ENCODE measurements at places on chromosomes 3 and 15.

- no peak for DNase-seq
Measured at GRCh38 chr3:12347301-12347700, 58.4 kb downstream of the PPARG start.

DNA sequence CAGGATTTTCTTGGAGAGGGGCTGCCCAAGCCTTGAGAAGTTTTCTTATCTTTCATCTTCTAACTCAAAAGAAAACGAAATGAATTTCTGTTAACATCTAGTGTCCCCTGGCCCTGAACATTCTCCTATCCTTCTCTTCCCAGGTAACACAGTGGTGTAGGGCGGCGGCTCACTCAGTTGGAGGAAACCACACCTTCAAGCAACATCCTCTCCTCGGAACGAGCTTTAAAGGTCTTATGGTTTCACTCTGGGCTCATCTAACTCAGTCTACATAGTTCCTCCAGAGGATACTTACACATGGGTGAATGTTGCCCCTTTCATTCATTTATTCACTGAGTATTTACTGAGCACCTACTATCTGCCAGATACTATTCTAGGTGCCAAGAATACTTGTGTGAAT is 31.0 kb upstream of the KLHL6 start:
- no peak for DNase-seq

- no peak for DNase-seq
Measured at GRCh38 chr3:196694941-196695848, 16.9 kb downstream of the CEP19 start.

- DNase-seq = no peak
Measured at GRCh38 chr15:74636984-74637383, 21.3 kb downstream of the CLK3 start.

- DNase-seq = no peak
Measured at GRCh38 chr3:188212308-188212969, 58.5 kb downstream of the LPP start.

DNA sequence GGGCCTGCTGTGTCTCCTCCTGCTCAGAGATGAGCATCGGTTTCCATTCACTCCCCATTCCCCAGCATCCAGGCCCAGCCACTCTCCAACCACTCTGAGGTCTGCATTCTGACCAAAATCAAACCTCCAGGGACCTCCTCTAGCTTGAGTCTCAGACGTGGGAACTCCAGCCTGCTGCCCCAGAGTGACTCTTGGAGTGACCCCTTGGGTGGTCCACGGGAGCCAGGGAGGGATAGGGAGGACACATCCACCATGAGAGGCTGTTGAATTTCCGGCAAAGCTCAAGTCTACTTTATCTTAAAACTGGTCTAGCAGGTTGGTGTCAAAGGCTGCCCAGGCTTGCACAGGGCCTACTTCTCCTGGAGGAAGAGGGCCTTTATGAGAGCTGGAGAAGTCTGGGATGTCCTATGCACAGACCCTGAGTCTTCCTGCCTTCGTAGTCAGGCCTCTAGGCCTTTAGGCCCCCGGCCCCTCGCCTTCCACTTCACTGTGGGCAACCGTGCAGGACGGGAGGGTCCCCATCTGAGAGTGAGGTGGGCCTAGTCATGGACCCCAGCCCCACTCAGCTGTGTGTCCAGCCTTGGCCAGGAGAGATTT is 8.9 kb downstream of the CISH start:
- no peak for DNase-seq

DNA sequence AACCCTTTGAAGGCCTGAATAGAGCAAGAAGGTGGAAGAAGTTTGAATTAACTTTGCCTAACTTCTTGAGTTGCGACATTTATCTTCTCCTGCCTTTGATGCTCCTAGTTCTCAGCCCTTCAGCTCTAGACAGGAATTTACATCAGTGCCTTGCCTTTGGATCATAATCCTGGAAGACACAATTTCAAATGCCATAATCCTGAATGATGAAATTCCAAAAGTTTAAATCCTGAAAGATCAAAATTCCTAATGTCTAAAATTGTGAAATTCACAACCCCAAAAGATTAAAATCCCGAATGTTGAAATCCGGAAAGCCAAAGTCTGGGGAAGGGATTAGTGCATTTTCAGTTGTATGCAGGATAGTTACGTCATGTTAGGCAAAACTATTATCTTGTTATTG is 166.6 kb upstream of the PDZRN3 start:
- DNase-seq = no peak

GRCh38 chr3:195893044-195893395 is 15.3 kb downstream of the TNK2 start:
- no peak for DNase-seq

DNA sequence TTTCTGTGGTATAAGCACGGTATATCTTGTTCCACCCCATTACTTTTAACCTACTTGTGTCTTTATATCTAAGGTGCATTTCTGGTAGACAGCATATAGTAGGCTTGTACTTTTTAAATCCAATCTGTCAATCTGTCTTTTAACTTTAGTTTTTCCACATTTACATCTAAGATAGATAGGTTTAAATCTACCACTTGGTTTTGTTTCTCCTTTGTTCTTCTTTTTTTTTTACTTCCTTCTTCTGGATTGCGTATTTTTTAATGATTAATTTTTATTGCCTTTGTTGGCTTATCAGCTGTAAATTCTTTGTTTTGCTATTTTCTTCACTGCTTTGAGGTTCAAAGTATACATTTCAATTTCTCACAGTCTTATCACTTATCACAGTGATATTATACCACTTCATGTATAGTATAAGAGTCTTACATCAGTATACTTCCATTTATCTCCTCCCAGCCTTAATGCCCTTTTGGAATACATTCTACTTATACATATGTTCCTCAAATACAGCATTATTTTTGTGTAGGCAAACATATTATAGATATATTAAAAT is 31.0 kb downstream of the IQCB1 start:
- no peak for DNase-seq

DNA sequence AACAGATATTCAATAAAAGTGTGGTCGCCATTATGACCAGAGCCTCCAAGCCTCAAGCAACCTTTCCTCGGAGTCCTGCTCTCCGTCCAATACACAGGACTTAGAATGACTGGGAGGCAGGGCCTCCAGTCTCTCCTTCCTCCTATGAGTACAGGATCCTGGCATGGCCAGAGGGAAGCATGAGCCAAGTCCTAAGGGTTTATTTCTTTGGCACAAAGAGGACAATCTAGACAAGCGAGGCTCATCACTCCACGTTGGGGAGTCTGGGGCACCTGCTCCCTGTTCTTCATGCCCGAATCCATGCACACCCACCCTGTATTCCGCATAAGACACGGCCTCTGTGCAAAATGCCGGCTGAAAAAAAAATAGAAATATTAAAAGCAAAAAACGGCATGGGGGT is 6.8 kb downstream of the PRRT3 start:
- peak; percentile 28 for DNase-seq

GRCh38 chr3:123140550-123140949 is 61.2 kb upstream of the SEC22A start:
- no peak for DNase-seq

GRCh38 chr15:41928637-41929620 is 35.1 kb upstream of the SPTBN5 start:
- peak; percentile 65 for DNase-seq

GRCh38 chr3:146637871-146638270 is 32.7 kb upstream of the PLSCR5 start:
- DNase-seq = no peak

GRCh38 chr3:69389520-69390248 is 3.8 kb upstream of the FRMD4B start:
- DNase-seq = no peak

DNA sequence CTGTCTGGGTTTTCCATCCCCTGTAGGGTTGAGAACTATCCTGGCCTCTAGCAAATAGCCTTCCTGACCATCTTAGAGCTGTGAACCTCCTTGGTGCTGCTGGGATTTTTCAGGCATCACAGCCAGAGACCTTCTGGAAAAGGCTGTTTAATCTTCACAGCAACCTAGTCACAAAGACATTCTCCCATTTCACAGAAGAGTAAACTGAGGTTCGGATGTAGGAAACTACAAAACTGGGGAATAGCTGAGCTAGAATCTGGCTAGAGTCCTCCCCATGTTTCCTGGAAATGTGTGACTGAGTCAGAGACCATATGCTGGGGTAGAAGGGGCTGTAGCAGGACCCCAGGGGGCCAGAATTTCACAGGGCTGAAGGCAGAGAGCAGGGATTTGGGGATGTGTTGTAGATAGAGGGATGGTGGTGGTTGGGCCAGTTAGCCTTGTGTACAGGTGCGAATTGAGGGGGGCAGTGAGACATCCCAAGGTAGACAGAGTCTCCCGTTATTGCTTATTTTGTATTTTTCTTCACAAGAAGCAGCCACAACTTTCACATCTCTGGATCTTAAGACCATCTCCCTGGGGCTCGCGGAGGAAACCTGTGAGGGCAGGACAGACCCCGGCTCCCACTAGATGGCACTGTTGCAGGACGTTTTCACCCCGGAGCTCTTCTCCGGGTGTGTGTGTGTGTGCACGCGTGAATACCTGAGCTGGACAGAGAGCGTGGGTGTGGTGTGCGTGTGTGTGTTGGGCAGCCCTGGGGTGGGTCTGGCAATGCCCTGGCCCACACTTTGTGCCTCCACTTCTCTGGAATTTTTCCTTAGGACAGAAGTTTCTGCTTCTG is 66.9 kb upstream of the PRR23C start:
- peak; percentile 57 for DNase-seq

DNA sequence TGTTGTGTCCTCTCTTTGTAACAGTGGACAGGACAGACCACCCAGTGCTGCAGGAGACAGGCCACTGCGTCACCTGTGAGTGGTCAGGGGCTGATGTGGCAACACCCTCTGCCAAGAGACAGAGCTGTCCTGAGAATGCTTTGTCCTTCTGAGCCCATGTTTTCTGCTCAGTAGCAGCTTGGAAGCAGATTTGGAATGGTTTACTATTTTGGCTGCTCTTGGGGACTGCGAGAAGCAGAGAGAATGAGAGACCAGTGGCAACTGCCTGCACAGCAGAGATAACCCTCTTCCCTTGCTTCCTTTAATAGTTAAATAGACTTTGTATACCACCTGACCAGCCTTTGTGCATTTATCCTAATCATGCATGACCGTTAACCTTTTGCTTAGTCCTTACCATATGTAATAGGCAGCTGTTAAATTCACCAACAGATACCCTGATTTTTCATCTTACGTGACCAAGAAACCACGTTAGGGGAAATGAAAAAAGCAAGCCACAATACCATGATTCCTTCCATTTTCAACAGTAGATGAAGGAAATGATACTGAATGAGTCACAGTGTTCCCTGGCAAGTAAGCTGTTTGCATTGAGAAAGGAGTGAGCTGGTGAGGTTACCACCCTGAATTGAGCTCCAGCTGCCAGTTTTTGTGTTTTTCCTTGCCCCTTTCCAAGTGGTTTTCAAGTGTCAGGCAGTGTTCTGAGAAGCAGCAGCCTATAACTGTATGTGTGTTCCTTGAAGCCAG is 35.5 kb downstream of the B3GALNT1 start:
- peak; percentile 64 for DNase-seq

DNA sequence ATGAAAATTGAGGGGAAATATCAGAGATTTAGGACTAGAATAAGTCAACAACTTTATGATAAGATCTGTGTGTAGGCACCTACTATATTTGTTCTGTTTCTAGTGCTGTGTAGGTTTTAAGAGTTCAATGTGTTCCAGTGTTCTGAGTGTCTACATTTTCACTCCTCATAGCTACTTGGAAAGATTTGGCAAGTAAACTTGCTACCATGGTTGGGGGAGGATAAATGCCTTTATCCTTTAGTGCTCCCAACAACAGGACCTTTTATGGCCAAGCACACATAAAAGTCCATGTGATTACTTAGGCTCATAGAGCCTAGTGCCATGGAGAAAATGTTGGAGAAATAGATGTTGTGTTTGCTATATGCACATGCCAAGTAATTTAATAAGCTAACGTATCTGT is 64.0 kb downstream of the LYSMD4 start:
- no peak for DNase-seq

DNA sequence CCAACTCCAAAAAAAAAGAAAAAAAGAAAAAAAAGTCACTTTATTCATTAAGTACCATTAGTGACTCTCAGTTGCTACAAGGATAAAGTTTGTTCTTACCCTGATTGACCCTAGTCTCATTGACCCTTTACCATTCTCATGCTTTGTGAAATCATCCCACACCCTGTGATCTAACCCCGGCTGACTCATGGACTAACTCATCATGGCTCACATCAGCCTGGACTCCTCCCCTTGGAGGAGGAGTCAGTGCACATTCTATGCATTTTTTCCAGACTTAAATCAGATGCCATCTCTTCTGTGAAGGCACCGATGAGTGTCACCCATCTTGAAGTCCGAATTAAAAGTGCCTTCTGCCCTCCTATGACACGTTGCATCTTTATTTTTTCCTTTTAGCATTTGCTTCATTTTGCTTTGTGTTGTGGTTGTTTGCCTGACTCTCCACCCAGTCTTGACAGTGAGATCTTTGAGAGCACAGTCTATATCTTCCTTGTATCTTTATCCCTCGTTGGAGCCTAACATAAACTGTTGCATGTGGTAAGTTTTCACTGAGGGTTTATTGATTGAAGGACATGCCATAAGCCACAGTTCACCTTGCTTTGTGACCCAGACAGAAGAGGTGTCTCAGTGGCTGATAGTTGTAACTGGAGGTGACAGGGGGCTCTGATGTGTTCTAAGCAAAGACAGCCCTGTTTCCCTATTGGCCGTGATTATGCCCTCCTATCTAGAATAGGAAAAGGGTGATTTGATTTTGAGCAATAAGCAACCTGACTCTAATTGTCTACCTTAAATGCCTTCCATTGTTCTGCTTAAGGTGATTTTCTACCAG is 72.1 kb downstream of the IL1RAP start:
- DNase-seq = no peak

GRCh38 chr3:157058392-157059071 is 101.4 kb downstream of the CCNL1 start:
- DNase-seq = no peak

DNA sequence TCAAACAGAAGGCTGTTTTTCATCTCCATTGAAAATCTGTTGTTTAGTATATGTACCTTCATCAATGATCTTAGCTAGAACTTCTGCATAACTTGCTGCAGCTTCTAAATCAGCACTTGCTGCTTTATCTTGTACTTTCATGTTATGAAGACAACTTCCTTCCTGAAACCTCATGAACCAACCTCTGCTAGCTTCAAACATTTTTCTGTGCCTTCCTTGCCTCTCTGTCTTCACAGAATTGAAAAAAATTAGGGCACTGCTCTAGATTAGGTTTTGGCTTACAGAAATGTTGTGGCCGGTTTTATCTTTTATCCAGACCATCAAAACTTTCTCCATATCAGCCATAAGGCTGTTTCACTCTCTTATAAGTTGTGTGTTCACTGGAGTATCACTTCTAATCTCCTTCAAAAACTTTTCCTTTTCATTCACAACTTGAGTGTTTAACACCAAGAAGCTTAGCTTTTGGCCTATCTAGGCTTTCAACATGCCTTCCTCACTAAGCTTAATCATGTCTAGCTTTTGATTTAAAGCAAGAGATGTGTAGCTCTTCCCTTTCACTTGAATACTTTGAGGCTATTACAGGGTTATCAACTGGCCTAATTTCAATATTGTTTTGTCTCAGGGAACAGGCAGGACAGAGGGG is 78.6 kb downstream of the IGSF11 start:
- DNase-seq = no peak

Measured in GM20000 (cell line).